Esophagus squamous epithelium (tissue), 5 donors: ENCODE measurements at places on chromosomes 11 and 22.

DNA sequence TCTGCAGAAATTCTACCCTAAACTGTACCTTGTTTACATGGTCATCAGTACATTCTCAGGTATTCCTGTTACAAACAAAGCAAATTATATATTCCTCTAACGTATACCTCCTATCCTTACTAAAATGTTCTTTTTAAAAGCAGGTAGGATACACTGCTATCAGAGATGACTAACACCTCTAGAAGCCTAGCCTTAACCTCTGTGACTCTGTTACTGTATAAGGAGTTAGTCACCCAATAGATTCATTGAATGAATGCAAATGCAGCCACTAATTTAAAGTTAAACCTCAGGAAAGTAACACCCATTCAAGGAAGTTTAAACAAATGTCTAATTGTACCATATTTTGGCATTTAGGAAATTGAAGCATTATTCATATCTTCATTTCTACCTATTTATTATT is 82.2 kb downstream of the FCHSD2 start:
- DNase-seq: no peak

- no peak for DNase-seq
These were observed 342.5 kb downstream of the ETS1 start for GRCh38 chr11:128244871-128245270.

- DNase-seq: no peak
These were observed 15.5 kb upstream of the CTSD start for GRCh38 chr11:1779034-1779805.

GRCh38 chr22:38424525-38425080 is 30.4 kb downstream of the KCNJ4 start:
- no peak for DNase-seq

GRCh38 chr11:94873916-94874540 is 99.3 kb downstream of the CWC15 start:
- no peak for DNase-seq

DNA sequence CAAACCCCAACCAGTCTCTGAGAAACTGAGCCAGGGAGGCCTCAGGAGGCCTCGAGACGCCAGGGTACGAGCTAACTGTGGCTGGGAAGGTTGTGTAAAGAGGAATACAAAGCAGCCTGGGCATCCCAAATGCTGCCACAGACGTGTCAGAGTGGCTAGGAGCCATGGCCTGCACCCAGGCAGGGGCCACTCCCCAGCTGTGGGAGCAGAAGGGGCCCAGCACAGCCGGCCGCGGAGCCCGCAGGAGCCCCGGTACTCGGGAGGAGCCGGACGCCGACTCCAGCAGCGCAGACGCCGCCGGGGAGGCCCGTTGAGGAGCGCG is 349.8 kb upstream of the B3GAT1 start:
- DNase-seq: no peak

DNA sequence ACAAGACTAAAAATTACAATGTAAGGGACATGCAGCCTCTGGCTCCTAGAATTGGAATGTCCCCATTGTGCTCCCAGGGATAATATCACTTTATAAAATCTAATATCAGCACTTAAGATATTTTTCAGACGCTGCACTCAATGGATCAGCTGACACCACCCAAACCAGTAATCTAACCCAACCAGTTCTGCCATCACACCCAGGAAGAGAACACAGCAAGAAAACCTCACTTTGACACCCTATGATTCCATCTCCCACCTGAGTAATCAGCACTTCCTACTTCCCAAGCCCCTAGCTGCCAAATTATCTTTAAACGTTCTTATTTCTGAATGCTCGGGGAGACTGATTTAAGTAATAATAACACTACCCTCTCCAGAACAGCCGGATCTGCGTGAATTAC is 2.6 kb downstream of the CASP4 start:
- no peak for DNase-seq

DNA sequence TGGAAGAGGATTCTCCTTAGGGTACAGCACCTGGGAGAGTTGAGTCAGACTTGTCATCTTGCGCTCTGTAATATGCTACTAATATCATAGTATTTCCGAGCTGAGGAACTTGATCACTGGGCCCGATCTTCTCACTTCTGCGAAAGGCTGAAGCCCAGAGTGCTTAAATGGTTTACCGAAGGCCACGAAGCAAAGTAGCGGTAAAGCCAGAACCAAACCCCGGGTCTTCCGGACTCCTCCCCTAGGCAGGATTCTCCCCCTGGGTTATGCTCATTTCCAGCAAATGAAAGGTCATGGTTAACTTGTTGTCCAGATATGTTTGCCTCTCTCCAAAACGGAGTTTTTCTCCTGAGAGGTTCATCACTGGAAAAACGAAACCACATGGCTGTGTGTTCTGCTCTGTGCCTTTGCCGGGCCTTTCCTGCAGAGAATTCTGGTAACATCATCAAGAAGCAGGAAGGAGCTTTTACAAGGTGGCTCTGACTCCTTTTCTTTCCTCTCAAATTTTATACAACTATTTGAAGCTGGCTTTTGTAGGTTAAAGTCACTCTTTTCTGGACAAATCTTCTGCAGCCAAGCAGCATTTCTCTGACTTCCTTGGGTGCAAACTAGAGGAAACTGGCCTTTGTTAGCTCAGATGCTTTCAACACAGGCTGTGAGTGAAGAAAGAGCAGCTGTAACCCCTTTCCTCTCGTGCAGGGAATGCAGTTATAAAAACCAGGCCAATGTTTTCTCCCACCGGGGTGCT is 35.5 kb downstream of the UBASH3B start:
- DNase-seq: no peak

GRCh38 chr22:20221421-20222340 is 46.4 kb downstream of the RTN4R start:
- no peak for DNase-seq

DNA sequence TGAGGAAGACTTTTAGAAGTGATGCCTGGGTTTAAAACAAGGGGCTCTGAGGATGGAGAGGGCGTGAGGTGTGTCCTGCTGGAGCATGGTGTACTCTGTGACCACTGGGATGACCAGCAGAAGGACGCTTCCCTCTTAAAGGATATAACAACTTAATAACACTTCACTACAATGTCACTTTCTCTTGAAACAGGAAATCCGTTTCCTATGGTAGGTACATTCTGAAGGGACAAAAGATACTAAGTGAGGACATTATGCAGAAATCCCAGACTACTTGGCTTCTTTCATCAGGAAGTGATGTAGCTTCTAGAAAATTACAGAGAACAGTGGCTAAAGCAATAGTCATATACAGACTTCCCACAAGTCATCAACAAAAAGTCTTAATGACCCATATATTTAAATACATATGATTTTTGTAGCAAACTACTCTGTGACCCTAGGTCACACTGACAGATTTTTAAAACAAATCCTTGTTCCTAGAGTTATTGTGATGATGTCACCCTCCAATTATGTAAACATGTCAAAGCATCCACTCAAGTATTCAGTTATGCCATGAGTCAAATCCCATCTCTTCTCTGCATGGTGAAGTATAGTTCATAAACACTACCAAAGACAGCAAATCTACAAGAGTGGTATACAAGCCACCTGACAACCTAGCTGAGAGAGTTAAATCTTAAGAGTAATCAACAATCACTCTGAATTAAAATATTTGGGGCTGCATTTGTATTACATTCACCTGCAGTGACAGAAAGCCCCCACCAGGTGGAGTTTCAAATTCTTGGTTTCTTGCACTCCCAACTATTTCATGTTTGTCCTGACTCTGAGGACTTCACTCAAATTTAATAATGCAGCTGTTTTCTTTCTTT is 32.8 kb downstream of the PITPNB start:
- no peak for DNase-seq

DNA sequence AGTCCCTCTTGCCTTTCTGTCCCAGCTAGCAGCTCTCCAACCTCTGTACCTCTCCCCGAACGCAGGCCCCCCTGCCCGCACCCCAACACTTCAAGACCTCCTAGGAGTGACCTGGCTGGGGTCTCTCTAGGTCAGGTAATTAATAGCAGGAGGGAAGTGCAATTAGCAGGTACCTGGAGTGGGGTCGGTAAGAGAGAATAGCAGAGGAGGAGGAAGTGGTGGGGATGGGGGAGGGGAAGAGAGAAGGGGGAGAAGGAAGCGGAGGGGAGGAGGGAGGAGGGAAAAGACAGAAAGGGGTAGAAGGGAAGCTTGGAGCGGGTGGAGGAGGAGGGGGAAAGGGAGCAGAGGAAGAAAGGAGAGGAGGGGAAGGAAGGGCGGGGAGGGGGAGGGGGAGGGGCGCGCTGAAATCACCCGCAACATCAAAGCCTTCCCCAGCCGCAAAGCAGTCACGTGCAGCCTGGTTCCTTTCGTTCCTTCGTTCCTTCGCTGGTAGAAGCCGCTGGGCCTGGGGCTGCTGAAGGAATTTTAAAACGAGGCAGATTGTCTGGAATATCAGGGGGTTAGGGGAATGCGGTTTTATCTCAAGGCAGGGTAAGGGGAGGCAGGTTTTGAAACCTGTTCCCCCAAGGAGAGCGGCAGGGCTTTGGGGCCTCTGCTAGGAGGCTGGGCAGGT is 29.3 kb upstream of the TCF20 start:
- no peak for DNase-seq

DNA sequence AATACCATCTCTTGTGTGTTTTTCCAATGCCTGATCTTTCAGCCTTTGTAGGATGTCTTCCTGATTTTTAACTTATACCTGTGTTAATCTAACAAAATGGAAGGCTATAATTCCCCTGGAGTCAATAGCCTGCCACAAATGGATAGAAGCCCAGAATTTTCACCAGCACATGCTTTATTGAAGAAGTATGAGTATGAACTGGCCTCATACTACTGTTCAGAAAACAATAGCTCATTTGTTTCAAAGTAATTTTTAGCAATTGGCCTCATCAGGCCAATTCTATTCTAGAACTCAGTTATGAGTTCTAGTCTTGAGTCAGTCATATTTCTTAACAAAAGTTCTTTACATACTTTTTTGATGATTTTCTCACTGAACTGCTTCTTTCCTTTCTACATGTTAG is 40.6 kb upstream of the SLC37A2 start:
- DNase-seq: no peak

- DNase-seq: no peak
These were observed 55.8 kb upstream of the CEP295 start for GRCh38 chr11:93605642-93606041.

- DNase-seq: no peak
These were observed 23.1 kb downstream of the CSF2RB start for GRCh38 chr22:36936362-36937116.

GRCh38 chr11:131446590-131447275 is 76.3 kb downstream of the NTM start:
- no peak for DNase-seq

- no peak for DNase-seq
These were observed 30.1 kb upstream of the SMPD1 start for GRCh38 chr11:6360183-6360582.

- DNase-seq: no peak
These were observed 10.3 kb downstream of the CADM1 start for GRCh38 chr11:115493905-115494304.

GRCh38 chr11:90204832-90205646 is 17.8 kb downstream of the CHORDC1 start:
- DNase-seq: no peak

- DNase-seq: no peak
These were observed 8.8 kb upstream of the CUL5 start for GRCh38 chr11:107999759-108000455.

DNA sequence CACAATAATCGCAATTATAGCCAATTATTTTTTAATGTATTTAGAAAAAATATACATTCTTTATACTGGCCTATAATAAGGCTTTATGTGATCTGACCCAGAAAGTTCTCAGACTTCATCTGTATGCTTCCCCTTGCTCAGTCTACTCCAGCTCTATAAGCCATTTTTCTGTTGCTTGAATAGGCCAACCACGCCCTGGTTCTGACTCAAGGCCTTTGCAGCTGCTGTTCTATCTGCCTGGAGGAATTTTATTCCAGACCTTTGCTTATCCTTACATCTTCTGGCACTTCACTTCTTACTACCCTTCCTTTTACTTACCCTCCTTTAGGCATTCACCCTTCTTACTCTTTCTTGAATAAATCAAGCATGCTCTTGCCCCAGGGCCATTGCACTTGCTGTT is 54.9 kb upstream of the PDE3B start:
- DNase-seq: no peak

DNA sequence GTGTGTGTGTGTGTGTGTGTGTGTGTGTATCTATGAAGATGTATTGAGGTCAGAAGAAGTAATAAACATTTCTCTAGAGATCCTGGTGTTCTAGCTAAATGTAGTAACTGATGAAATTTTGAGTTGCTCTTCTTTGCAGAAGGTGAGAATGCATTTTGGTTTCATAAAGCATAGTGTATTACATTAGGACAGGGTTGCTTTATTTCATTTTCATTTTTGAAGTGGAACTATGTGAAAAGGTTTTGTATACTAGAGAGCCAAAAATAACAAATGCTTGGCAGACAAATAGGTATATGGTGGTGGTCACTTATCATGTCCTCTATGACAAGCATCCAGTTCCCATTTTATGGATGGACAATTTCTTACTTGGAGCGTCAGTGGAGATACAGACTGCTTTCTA is 99.0 kb downstream of the CASP12 start:
- no peak for DNase-seq

DNA sequence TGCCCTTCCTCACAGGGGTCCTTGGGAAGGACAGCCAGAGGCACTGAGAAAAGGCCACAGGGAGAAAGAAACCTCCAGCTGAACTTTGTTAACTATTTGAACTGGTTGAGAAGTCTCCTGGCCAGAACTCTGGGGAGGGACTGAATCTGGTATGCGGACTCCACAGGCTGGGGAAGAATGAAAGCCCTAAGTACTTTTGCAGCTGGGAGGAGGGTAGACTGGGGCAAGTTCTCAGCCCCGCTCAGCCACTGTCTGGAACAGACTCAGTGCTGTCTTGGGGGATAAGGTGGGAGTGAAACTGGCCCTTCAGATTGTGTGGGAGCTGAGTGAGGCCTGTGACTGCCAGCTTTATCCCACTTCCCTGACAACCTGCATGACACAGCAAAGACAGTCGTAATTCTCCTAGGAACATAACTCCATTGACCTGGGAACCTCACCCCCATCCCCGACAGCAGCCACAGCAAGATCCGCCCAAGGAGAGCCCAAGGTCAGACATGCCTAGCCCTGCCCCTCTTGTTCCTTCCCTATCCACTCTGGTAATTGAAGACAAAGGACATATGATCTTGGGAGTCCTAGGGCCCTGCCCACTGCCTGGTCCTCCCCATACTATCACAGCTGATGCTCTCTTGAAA is 475.1 kb upstream of the CNTN5 start:
- DNase-seq: no peak

- no peak for DNase-seq
These were observed 61.3 kb downstream of the MYH9 start for GRCh38 chr22:36326178-36327161.

GRCh38 chr11:130603335-130603906 is 155.0 kb downstream of the ADAMTS15 start:
- DNase-seq: no peak

- no peak for DNase-seq
These were observed 31.3 kb upstream of the MMP13 start for GRCh38 chr11:102986815-102987214.

GRCh38 chr11:119589001-119589400 is 140.0 kb downstream of the NECTIN1 start:
- DNase-seq: no peak

GRCh38 chr11:112971195-112971594 is 10.0 kb downstream of the NCAM1 start:
- no peak for DNase-seq

- no peak for DNase-seq
These were observed 15.8 kb downstream of the SCN4B start for GRCh38 chr11:118136801-118137200.

GRCh38 chr22:38175206-38176118 is 6.2 kb downstream of the PLA2G6 start:
- DNase-seq: no peak
